ENCODE measurements at places on chromosomes 7 and 10. TPM values are rescaled to one million over a fixed set of nuclear protein-coding genes. Genes with fewer than 3 reads are reported as not detected.

- no peaks in the 10 kb centered on the region for H3K36me3 ChIP-seq
- H3K4me1 ChIP-seq: no peaks in the 10 kb centered on the region
- H3K27me3 ChIP-seq: no peaks in the 10 kb centered on the region
- H3K27ac ChIP-seq: no peak overlapping the region
Measured at GRCh38 chr7:18239212-18239611, 211.6 kb upstream of the PRPS1L1 start.

GRCh38 chr7:155587486-155587885, 41.1 kb upstream of the CNPY1 start:
- H3K27ac ChIP-seq: no peak overlapping the region
- no peak for DNase-seq
- H3K27me3 ChIP-seq: peaks cover 27% of the 10 kb centered on the region
- no peak overlapping the region for H3K4me3 ChIP-seq
- H3K4me1 ChIP-seq: no peaks in the 10 kb centered on the region

DNA sequence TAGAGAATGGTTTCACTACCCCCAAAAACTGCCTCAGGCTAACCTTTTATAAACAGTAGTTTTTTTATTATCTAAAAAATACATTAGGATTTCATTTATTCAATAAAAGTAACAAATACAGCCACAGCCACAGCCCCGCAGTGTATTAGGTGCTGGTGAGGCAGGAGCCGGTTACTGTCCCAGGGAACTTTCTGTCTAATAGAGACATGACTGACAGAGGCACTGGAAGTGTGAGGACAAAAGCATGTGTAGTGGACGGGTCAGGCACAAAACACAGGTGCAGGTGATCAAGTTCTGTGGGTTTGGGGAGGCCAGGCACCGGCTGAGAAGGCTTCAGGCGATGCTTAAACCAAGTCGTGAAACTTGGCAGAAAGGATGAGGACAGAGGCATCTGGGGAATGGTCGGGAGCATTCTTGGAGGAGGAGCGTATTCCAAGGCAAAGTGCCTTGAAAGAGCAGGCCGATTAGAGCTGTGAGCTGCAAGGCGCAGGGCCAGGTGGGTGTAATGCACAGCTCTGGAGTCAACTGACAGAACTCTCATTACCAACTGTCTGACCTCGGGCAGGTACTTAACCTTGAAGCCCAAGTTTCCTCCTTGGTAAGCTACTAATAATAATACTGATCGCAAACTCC, 138.2 kb downstream of the USP6NL start:
- DNase-seq: no peak
- no peaks in the 10 kb centered on the region for H3K4me1 ChIP-seq
- H3K4me3 ChIP-seq: no peak overlapping the region
- H3K27me3 ChIP-seq: no peaks in the 10 kb centered on the region
- H3K36me3 ChIP-seq: no peaks in the 10 kb centered on the region

- H3K36me3 ChIP-seq: no peaks in the 10 kb centered on the region
- H3K27me3 ChIP-seq: peaks cover 5% of the 10 kb centered on the region
- H3K4me1 ChIP-seq: no peaks in the 10 kb centered on the region
- H3K27ac ChIP-seq: no peak overlapping the region
- no peak overlapping the region for H3K4me3 ChIP-seq
Measured at GRCh38 chr10:128922172-128922571, 544.9 kb upstream of the MGMT start.

DNA sequence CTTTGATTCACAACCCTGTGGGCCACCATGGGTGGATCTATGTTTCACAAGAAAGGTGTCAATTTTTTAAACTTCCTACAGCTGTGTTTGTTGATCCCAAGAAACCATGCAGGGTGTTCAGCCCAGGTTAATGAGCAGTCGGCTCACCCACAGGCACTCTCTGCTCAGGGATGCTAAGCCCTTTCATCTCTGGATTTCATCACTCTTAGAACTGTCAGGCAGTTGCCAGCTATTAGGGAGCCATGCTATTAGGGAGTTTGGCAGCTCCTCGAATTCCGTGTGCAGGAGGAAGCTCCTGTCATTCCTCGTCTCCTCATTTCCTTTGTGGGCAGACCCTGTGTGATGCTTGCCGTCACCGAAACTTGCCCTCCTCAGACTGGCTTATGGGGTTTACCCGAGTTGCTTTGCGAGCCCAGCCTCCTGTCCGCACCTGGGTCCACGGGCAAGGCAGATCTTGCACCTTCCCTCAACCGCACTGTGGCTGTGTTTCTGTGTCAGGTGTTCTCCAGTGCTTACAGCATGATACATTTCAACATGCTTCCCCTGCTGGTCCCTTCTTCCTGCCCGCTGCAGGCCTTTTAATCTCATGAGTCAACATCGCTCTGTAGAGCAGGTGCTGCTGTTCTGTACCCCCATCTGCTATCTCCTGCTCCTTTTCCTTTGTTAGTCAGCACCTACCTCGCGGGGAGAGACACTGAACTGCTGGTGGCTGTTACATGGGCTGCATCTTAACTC, 509.8 kb downstream of the SUGCT start:
- H3K27me3 ChIP-seq: peaks cover 2% of the 10 kb centered on the region
- peaks cover 7% of the 10 kb centered on the region for H3K4me1 ChIP-seq
- peak; percentile 61 for DNase-seq
- H3K36me3 ChIP-seq: no peaks in the 10 kb centered on the region

DNA sequence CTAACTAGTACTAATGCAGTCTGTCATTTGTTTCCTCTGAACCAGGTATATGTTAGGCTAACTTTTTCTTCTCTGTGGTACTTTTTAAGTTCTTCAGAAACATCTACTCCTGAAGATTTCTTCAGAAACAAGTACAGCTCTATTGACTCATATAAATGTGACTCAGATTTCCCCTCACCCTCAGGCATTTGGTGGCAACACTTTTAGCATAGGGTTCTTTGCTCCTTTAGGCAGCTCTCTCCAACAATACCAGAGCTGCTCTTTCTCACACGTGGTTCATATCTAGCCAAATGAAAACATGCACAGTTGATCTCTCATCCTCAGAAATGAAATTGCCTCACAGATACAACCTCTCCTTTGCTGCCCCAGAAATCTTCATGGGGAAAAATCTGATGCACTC, 939.8 kb downstream of the SORCS1 start:
- no peak overlapping the region for H3K27ac ChIP-seq
- no peaks in the 10 kb centered on the region for H3K36me3 ChIP-seq
- DNase-seq: no peak
- H3K27me3 ChIP-seq: no peaks in the 10 kb centered on the region
- no peak overlapping the region for H3K4me3 ChIP-seq

GRCh38 chr7:6116211-6116610, 85.0 kb downstream of the ANKRD61 start:
- peaks cover 14% of the 10 kb centered on the region for H3K4me1 ChIP-seq
- H3K4me3 ChIP-seq: no peak overlapping the region
- peaks cover 61% of the 10 kb centered on the region for H3K36me3 ChIP-seq
- DNase-seq: no peak

PRF1 gene
- total RNA-seq: 107 TPM
